ENCODE measurements at places on chromosomes 4 and X. TPM values are rescaled to one million over a fixed set of nuclear protein-coding genes. Genes with fewer than 3 reads are reported as not detected.

The KCNE5 gene
- 0.32 TPM for total RNA-seq

The CD38 gene
- 0.02 TPM for total RNA-seq

The GC gene
- not detected for total RNA-seq

The ADH6 gene
- not detected for total RNA-seq

The USP51 gene
- total RNA-seq: 0.67 TPM

The SHOX gene
- total RNA-seq: not detected

The SRPX2 gene
- total RNA-seq: 39.8 TPM

The ADAD1 gene
- not detected for total RNA-seq

The TCEAL7 gene
- total RNA-seq: not detected

The DMD gene
- total RNA-seq: 3.9 TPM

The GLOD5 gene
- not detected for total RNA-seq

The IL21 gene
- not detected for total RNA-seq

The TEX13B gene
- total RNA-seq: not detected

The TLL1 gene
- total RNA-seq: 0.20 TPM

The RS1 gene
- not detected for total RNA-seq

The ACOT9 gene
- 107 TPM for total RNA-seq

The UGT2B17 gene
- total RNA-seq: not detected

The IL1RAPL2 gene
- total RNA-seq: 0.07 TPM

The SSX5 gene
- not detected for total RNA-seq

The CYBB gene
- total RNA-seq: not detected

The OTUD6A gene
- not detected for total RNA-seq

The AR gene
- total RNA-seq: 9.7 TPM

The RPS3A gene
- 3,011 TPM for total RNA-seq

The DRD5 gene
- not detected for total RNA-seq

The TMLHE gene
- 24.4 TPM for total RNA-seq

The BST1 gene
- total RNA-seq: 10.2 TPM

The DMRTC1 gene
- total RNA-seq: not detected

The CCNG2 gene
- total RNA-seq: 8.9 TPM

The CCDC110 gene
- not detected for total RNA-seq

The CYP2U1 gene
- total RNA-seq: 2.5 TPM

The PDCL2 gene
- not detected for total RNA-seq

The TMPRSS11F gene
- not detected for total RNA-seq

The TRAM1L1 gene
- total RNA-seq: 4.2 TPM

The ADAM29 gene
- not detected for total RNA-seq

The SSR4 gene
- 387 TPM for total RNA-seq

The GPR101 gene
- not detected for total RNA-seq

The PLRG1 gene
- total RNA-seq: 116 TPM

The MAGED4 gene
- total RNA-seq: 2.7 TPM

The DSPP gene
- not detected for total RNA-seq

The FGG gene
- total RNA-seq: 5.6 TPM

The GRIA3 gene
- total RNA-seq: not detected

The TBX22 gene
- not detected for total RNA-seq

The TASL gene
- total RNA-seq: not detected

The PLA2G12A gene
- total RNA-seq: 12.9 TPM

The TMPRSS11A gene
- not detected for total RNA-seq

The ITGB1BP2 gene
- 1.6 TPM for total RNA-seq

The PNMA5 gene
- not detected for total RNA-seq

The TLR10 gene
- not detected for total RNA-seq

The FATE1 gene
- total RNA-seq: not detected

The NEXMIF gene
- 0.35 TPM for total RNA-seq

The BMPR1B gene
- total RNA-seq: 0.20 TPM

The GPM6B gene
- 0.75 TPM for total RNA-seq

The MAGED4B gene
- 3.3 TPM for total RNA-seq

The TMSB15B gene
- 7.4 TPM for total RNA-seq

The TTC29 gene
- total RNA-seq: not detected

The RBMXL3 gene
- total RNA-seq: not detected
